Osteocyte (in vitro differentiated cells): ENCODE measurements at places on chromosomes 5 and 9. TPM values are rescaled to one million over a fixed set of nuclear protein-coding genes. Genes with fewer than 3 reads are reported as not detected.

GRCh38 chr5:141945511-141946051 lies 12.4 kb downstream of the PCDH12 start:
- no peak overlapping the region for H3K27ac ChIP-seq
- DNase-seq, result no peak
- H3K36me3 ChIP-seq, result no peaks in the 10 kb centered on the region

- H3K4me3 ChIP-seq, result no peak overlapping the region
- no peak for DNase-seq
- no peaks in the 10 kb centered on the region for H3K4me1 ChIP-seq
- H3K27me3 ChIP-seq, result no peaks in the 10 kb centered on the region
Observed at GRCh38 chr5:109312695-109313094, 97.1 kb downstream of the PJA2 start.

DNA sequence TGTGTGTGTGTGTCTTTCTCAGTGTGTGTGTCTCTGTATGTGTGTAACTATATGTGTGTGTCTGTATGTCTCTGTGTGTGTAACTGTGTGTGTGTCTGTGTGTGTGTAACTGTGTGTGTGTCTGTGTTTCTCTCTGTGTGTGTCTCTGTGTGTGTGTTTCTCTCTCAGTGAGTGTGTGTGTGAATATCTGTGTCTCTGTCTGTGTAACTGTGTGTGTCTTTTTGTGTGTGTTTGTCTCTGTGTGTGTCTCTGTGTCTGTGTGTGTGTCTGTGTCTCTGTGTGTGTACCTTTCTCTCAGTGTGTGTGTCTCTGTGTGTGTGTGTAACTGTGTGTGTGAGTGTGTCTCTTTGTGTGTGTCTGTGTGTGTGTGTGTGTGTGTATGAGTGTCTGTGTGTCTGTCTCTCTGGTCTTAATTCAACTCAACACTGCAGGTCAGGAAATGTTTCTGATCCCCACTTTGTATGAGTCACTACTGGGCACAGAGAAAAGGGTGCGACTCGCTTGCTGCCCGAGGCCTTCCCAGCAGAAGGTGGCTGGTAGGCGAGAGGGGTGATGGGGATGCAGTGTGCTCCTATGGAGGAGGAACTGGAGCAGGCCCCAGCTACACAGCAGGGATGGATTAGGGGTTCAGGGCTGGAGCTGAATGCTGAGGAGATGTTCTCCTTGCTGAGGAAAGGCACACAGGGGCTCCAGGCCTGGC lies 52.1 kb downstream of the NSG2 start:
- no peaks in the 10 kb centered on the region for H3K4me1 ChIP-seq
- H3K27me3 ChIP-seq, result no peaks in the 10 kb centered on the region
- no peak overlapping the region for H3K27ac ChIP-seq
- DNase-seq, result no peak

DNA sequence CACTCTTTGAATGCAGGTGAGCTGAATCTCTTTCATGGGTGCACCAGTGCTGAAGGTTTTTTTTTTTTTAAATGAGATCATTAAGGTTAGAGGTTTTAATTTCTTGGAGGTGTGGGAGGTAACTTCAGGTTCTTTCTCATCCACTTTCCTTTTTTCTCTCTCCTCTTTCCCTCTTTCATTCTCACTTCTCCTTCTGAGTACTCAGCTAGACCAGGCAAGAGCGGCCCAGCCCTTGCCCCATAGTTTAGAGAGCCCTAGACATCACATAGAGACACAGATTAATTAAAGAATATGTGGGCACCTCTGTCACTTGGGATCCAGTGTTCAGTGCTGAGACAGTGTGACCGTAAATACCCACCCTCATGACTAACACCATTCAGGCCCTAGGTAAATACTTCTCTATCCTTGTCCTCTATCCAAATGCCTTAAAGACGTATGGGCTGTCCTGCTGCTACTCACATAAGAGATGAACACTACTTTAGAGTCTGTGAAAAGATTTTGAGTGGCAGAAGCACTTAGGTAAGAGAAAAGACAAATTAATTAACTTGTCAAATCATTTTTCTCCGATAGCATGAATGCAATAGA lies 174.1 kb downstream of the TLE4 start:
- no peaks in the 10 kb centered on the region for H3K36me3 ChIP-seq
- no peak overlapping the region for H3K4me3 ChIP-seq
- H3K27me3 ChIP-seq, result no peaks in the 10 kb centered on the region
- peaks cover 11% of the 10 kb centered on the region for H3K4me1 ChIP-seq

DNA sequence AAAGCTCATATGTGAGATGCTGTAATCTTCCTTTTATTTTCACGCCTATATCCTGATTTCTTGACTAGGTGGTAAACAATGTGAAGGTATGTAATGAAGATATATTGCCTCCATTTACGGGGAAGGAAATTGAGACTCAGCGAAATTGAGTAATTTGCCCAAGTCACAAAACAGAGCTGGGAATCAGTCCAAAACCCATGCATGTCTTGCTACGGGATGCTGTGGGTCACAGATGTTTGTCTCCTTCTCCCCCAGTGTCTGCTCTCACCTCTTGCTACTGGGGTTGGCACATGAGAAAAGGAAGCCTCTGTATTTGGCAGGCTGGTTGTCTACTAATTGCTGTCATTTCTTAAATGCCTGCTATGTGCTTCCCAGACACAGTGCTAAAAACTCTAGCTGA lies 53.7 kb upstream of the TEX48 start:
- H3K27ac ChIP-seq, result no peak overlapping the region
- peaks cover 3% of the 10 kb centered on the region for H3K27me3 ChIP-seq
- peaks cover 15% of the 10 kb centered on the region for H3K4me1 ChIP-seq
- DNase-seq, result no peak
- no peak overlapping the region for H3K4me3 ChIP-seq

GRCh38 chr9:133814586-133815208 lies 76.5 kb upstream of the SARDH start:
- H3K36me3 ChIP-seq, result peaks cover 7% of the 10 kb centered on the region
- H3K4me1 ChIP-seq, result no peaks in the 10 kb centered on the region
- H3K4me3 ChIP-seq, result no peak overlapping the region
- H3K27ac ChIP-seq, result no peak overlapping the region
- no peaks in the 10 kb centered on the region for H3K27me3 ChIP-seq
- DNase-seq, result no peak

DNA sequence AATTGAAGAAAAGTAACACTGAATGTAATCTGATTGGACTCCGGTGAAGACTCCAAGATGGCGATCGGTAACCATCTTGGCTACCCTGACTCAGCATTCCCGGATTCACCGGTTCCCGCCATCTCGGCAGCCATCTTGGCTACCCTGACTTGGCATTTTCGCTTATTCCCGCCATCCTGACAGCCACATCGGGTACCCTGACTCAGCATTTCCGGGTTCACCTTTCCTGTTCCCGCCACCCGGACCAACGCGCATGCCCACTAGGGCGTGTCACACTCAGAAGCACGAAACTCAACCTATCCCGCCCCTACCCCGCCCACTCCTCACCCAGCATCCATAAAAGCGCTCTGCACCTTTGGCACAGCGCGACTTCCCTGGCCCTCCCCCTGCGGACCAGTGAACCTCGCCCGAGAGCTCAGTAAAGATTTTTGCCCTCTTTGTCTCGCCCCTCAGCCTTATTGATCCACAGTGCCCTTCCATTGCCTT lies 17.2 kb downstream of the SPTLC1 start:
- peaks cover 17% of the 10 kb centered on the region for H3K4me1 ChIP-seq
- H3K27me3 ChIP-seq, result no peaks in the 10 kb centered on the region
- peaks cover 40% of the 10 kb centered on the region for H3K36me3 ChIP-seq

GRCh38 chr9:114806526-114806900 lies 674 bp upstream of the TNFSF15 start:
- no peaks in the 10 kb centered on the region for H3K27me3 ChIP-seq
- no peak for DNase-seq
- no peaks in the 10 kb centered on the region for H3K36me3 ChIP-seq

DNA sequence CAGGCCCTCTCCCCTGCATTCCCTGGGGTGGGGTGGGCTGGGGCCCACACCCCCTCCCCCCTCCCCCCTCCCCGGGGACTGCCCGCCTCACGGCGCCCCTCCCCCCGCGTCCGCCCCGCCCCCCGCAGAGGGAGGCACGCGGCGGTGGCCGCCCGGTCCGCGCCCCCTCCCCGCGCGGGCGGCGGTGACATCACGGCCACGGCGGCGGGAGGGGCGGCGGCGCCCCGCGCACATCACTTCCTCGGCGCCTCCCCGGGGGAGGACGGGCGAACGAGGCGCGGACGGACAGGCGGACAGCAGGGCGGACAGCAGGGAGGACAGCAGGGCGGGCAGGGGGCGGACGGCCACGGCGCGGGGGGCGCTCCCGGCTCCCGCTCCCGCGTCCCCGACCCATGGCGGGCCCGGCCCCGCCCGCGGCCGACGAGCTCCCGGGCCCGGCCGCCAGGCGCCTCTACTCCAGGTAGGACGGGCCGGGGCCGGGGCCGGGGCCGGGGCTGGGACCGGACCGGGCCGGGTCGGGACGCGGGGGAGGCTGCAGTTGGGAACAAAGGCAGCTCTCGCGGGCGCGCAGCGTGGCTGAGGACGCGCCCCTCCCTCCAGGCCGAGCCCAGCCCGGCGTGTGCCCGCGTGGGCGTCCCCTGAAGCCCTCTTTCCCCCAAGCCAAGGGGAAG lies at the start of gene GPSM1:
Gene GPSM1 (plus strand): TSS at position 236 of the 671 bp plus-strand sequence. CDS start 157 bp downstream, at position 393.
- no peak for DNase-seq
- H3K27ac ChIP-seq, result peak within 1 kb of the TSS; percentile 92
- H3K36me3 ChIP-seq, result no peaks in the 10 kb centered on the region
- peak within 1 kb of the TSS; percentile 78 for H3K4me3 ChIP-seq
- H3K4me1 ChIP-seq, result peaks cover 41% of the 10 kb centered on the region

- H3K4me1 ChIP-seq, result peaks cover 77% of the 10 kb centered on the region
- H3K27ac ChIP-seq, result peak overlapping the region; percentile 84
Observed at GRCh38 chr5:125044491-125045282, 298.2 kb upstream of the ZNF608 start.

Gene SPINK7
- total RNA-seq, result not detected in 2 replicates

Gene FBP2
- total RNA-seq, result not detected in 2 replicates

Gene KCNMB1
- total RNA-seq, result 3.3 and 3.5 TPM in 2 replicates
